Stimulated activated CD8-positive, alpha-beta memory T cell treated with anti-CD3 and anti-CD28 coated beads, Interleukin-4, amount 100 ng/mL, for 48 hours (primary cell): ENCODE measurements at places on chromosomes 2 and 18.

GRCh38 chr2:119736021-119736420 is 23.7 kb upstream of the PTPN4 start:
- no peak for DNase-seq

- no peak for DNase-seq
Measured at GRCh38 chr18:63177919-63178821, 141.4 kb downstream of the BCL2 start.

GRCh38 chr2:177603181-177603580 is 210.6 kb downstream of the AGPS start:
- DNase-seq, result no peak

- no peak for DNase-seq
Measured at GRCh38 chr18:49968644-49969309, 155.4 kb upstream of the ACAA2 start.

DNA sequence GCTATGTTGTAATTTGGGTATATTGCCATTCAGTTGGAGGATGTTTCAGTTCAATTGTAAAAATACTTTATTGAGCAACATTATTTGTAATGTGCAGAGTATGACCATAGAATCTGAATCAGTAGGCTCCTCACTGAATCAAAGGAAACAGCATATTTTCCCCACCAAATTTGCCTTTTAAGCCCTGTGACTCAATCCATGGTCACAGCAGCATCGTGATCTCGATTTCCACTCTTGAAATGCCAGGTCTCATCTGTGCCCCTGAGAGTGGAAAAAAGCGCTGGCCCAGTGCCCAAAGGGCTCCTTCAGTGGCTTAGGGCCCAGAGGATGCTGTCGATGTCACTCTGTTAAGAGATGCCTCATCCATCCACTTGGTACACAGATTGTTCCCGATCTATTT is 57.5 kb downstream of the FHOD3 start:
- DNase-seq, result peak; percentile 47

GRCh38 chr18:26840965-26841364 is 24.5 kb downstream of the AQP4 start:
- DNase-seq, result no peak

GRCh38 chr2:157107877-157108276 is 149.6 kb upstream of the GALNT5 start:
- no peak for DNase-seq

DNA sequence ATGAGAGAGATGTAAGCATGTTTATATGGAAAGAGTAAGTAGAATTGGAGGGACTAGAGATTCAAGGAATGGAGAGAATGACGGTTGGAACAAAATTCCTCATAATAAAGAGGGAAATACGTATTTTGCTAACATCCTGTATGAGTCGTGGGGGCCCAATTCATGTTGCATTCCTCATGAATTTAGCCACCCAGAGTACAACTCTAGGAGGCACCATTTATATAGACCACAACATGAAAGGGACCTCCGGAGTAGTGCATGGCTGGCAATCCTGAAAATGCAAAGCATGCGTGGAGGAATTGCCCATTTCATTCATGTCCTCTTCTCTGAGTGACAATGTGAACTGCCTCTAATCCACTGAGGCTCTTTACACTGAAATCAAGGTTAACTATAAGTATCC is 168.2 kb downstream of the ZEB2 start:
- no peak for DNase-seq

GRCh38 chr18:57431467-57432080 is 3.6 kb upstream of the ONECUT2 start:
- no peak for DNase-seq

GRCh38 chr2:102057502-102058292 is 65.9 kb downstream of the IL1R2 start:
- peak; percentile 47 for DNase-seq

- no peak for DNase-seq
Measured at GRCh38 chr2:71811157-71811556, 336.5 kb downstream of the CYP26B1 start.

GRCh38 chr2:117086943-117087250 is 727.6 kb upstream of the DDX18 start:
- no peak for DNase-seq

DNA sequence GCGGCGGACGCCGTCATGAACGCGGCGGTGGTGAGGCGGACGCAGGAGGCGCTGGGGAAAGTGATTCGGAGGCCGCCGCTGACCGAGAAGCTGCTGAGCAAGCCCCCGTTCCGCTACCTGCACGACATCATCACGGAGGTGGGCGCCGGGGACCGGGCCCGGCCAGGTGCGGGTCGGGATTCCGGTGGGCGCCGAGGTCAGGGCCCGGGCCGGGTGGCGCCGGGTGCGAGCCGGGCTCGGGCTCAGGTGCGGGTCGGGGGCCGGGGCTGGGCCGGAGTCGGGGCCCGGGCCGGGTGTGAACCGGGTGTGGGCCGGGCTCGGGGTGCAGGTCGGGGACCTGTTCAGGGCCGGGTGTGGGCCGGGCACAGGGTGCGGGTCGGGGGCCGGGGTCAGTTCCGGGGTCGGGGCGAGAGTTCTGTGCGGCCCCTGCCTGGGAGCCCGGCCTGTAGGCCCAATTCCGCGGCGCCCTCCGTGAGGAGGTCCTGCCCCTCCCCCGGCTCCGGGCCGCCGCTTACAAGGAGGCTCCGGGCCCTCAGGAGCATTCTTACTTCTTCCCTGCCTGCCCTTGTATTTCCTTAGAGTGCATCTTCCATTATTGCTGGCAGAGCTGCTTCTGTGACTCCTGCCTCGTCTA is 447 bp downstream of the TRAF3IP1 start:
- no peak for DNase-seq

GRCh38 chr2:105790461-105791149 is 45.9 kb downstream of the NCK2 start:
- no peak for DNase-seq

- DNase-seq, result no peak
Measured at GRCh38 chr18:13374096-13374467, 155.5 kb downstream of the LDLRAD4 start.

DNA sequence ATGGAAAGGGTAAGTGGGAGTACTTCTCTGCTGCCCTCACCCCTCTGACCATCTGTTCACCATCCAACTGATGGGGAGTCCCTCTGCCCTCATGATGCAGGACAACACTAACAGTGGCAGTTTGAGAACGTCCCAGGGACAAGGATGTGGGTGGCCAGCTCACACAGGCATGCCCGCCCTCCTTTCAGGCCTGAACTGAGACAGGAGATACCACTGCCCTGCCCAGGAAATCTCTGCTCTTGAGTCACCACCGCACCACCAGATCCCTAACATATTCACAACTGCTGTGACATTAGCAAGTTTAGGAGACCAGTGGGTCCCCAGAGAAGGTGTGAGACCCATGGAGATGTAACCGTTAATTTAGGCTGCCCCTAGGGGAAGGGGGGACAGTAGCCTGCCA is 66.2 kb downstream of the TRAPPC8 start:
- DNase-seq, result no peak

DNA sequence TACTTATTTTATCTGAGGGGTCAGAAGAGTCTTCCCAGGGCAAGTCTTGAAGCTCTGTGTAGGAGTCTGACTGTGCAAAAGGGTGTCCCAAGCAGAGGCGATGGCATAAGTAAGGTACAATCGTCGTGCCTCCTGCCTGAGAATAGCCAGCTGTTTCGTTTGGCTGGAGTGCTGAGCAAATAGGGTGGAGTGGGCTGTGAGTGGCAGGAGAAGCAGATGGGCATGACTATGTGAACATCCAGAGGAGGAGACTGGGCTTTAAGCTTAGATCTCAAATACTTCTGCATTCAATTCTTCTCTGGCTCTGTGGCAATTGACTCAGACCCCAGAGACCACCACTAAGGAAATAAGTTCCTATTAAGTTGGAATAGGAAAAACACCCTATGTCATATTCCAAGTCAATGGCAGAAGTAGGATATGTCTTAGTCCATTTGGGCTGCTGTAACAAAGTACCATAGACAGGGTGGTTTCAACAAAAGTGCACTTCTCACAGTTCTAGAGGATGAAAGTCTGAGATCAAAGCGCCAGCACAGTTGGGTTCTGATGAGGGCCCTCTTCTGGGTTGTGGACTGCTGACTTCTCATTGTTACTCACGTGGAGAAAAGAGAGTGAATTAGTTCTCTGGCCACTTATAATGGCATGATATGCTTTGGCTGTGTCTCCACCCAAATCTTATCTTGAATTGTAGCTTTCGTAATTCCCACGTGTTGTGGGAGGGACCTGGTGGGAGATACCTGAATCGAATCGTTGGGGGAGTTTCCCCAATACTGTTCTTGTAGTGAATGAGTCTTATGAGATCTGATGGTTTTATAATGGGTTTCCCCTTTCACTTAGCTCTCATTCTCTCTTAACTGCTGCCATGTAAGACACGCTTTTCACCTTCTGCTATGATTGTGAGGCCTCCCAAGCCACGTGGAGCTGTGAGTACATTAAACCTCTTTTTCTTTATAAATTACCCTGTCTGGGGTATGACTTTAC is 120.2 kb downstream of the LPIN1 start:
- no peak for DNase-seq

DNA sequence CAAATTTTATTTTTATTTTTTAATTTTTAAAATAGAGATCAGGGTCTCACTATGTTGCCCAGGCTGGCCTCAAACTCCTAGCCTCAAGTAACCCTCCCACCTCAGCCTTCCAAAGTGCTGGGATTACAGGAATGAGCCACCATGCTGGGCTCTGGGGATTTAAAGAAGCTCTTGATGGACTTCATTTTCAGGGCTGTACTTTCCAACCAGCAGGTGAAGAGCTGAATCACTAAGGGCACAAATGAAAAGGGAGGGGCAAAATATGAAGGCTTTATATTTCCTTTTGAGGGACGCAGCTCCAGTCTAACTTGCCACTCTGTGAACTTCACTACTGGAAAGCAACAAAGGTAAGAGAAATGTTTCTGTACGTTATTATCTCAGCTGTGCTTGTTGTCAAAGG is at the start of gene SERPINB11:
Gene SERPINB11, plus strand, starts transcription at position 301 of the 400 bp plus-strand sequence. CDS start 7,234 bp downstream, outside the sequence.
- DNase-seq, result no peak

DNA sequence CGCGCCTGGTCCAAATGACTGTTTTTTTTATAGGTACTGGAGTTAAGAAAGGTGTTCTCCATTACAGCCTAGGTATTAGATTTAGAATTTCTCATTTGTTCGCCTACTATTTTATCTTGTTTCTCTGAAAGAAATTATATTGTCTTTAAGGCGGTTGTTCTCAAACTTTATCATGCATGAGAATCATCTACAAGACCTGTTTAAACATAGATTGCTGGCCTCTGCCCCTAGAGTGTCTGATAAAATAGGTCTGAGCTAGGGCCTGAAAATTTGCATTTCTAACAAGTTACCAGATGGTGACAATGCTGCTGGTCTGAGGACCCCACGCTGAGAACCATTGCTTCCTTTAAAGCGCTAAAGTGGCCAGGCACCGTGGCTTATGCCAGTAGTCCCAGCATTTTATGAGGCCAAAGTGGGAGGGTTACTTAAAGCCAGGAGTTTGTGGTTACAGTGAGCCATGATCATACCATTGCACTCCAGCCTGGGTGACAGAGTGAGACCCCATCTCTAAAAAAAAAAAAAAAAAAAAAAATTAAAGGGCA is 34.0 kb upstream of the RNF138 start:
- no peak for DNase-seq

GRCh38 chr2:144630459-144631215 is 110.7 kb upstream of the ZEB2 start:
- DNase-seq, result no peak

- no peak for DNase-seq
Measured at GRCh38 chr2:156448766-156449165, 12.6 kb downstream of the GPD2 start.

GRCh38 chr2:239630618-239631286 is 229.9 kb upstream of the HDAC4 start:
- no peak for DNase-seq

- DNase-seq, result no peak
Measured at GRCh38 chr18:59865241-59865986, 34.4 kb upstream of the PMAIP1 start.

GRCh38 chr18:55983433-55983832 is 395.4 kb upstream of the TCF4 start:
- no peak for DNase-seq

DNA sequence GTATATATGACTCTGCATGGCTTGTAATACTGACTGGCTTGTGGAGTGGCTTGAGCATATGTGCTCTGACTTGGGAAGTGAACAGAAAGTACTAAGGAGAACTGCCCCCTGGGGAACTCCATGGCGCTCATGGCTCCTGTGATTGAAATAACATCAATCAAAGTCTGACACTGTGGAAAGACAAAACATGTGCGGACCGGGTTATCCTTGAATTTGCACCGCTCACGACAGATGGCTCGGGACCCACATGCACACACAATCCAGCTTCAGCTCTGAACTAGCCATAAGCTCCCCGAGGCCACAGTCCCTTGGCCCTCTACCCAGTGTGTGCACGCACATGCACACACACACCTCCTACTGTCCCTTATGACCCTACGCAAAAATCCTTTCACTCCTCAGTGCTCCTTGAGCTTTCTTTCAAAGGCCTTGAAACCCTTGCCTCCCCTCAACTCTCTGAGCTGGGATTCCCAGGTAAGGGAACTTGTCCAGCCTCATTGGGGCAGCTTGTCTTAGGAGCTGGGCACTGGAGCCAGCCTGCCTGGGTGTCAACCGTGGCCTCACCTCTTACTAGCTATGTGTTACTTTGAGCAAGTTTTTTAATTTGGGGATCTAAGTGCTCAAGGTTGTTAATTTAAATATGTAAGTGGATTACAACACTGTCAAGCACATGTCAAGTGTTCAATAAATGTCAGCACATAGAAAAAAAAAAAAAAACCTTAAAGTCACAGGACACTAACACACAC is 43.6 kb downstream of the MRPS5 start:
- no peak for DNase-seq

- DNase-seq, result no peak
Measured at GRCh38 chr2:207695293-207695692, 16.1 kb upstream of the CCNYL1 start.

- no peak for DNase-seq
Measured at GRCh38 chr2:150903055-150903454, 358.6 kb downstream of the RBM43 start.

DNA sequence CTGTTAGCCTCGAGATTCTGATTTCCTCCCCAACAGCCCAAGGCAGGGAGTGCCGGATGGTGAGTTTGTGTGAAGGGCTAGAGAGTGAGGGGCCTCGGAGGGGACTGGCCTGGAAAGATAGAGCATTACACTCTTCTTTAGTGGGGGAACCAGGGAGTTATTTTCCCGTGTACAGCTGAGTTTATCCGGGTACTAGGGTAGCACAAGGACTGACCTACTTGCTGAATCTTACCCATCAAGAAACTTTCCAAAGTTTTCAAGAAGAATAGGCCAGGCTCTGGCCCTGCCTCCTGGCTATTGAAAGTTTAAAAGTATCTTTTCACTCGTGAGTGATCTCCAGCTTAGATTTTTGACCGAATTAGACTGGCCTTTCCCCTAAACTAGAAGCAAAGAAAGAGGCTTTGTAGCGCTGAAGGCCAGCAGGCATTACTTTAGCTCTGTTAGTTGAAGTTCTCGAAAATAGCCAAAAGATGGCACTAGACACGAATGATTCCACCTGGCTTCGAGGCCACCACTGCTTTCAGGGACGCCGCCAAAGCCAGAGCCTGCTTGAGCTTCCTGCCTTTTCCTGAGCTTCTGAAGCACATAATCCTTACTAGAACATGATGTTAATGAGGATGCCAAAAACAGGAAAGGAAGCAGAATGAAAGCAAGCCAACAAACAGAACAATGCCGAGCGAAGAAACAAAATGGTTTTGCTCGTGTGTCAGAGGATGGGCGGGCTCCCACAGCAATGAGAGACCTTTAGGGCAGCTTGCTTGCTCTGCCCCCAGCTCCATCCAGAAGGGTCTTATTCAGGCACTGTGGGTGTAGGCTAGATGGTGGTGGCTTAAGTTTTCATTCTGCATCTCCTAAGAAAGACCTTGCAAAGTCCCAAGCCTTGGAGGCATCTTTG is 55.8 kb downstream of the TSN start:
- peak; percentile 32 for DNase-seq
